ENCODE measurements at places on chromosomes 1 and 21.

GRCh38 chr1:222045786-222046185 lies 303.9 kb upstream of the DUSP10 start:
- DNase-seq, result no peak

- DNase-seq, result no peak
Measured at GRCh38 chr1:108097018-108097417, 103.1 kb downstream of the SLC25A24 start.

GRCh38 chr21:34946385-34946840 lies 102.7 kb downstream of the RUNX1 start:
- no peak for DNase-seq

DNA sequence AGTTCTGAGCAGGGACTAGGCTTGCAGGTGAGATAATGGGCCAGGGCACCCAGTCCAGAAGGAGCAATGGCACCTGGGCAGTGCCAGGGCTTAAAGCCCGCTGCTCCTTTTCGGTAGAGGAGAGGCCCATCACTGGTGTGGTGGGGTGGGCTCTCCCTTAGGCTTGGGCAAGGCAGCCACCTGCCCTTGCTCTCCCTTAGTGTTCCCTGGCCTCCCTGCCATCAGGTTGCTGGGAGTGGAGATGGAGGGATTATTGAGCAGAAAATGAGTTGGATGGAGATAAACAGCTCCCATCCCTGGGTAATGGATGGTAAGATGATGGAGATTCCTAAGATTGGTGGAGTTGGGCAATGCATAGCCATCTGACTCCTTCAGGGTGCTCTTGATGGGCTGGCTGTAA lies 7.9 kb downstream of the MYOG start:
- DNase-seq, result no peak

GRCh38 chr21:42369821-42370220 lies 3.5 kb upstream of the TFF1 start:
- DNase-seq, result no peak

DNA sequence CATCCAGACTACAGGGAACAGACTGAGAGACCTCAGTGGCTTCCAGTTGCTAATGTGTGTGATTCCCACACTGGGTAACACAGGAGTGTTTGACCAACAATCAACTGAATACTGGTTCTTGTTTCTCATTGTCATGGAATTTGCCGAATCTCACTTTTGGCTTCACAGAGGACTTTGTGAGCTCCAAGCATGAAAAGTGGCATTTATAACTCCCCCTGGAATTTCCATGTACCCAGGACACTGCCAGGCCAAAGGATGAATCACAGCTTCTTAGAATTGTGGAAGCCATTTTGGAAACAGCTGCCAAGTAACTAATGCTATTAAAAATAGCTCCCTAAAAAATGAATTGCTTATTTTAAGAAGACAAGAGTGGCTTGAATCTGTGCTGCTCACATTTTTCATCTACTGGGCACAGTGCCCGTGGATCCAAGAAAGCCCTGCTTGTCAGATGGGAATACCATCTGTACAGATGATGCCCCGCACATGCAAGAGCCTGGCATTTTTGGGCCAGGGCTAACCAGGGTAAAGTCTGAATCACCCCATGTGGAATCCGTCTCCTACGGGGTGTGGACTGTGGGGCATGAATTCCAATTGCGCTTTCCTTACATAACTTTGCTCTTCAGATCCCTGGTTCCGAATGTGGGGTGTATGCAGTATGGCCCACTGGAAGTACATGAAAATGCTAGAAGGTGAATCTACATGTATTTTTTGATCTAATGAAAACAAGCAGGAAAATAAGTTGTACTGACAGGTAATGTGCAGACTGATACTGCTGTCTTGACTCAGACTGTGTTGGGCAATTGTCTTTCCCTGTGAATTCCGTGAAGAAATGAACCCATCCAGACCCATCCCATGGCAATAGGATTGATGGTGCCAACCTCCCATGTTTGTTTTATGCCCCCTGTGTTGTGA lies 487.3 kb downstream of the SIPA1L2 start:
- no peak for DNase-seq

DNA sequence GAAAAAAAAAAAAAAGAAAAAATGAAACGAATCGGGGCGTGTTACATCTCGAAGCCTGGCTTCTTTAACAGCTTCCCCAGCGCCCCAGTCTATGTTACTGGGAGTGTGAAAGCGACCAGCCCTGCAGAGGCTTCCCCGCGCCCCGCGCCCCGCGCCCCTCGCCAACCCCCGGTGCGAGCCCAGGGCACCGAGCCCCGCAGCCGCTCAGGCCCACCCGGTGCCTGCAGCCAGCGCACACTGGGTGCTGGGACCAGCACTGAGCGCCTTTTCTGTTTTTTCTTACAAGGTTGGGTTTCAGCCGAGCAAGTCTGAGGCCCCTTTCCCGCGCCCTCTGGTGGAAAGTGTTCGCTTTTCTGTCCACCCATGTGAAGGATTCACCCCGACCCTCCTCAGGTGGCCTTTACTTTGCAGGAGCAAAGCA lies 42.1 kb upstream of the ZNF496 start:
- DNase-seq, result no peak

DNA sequence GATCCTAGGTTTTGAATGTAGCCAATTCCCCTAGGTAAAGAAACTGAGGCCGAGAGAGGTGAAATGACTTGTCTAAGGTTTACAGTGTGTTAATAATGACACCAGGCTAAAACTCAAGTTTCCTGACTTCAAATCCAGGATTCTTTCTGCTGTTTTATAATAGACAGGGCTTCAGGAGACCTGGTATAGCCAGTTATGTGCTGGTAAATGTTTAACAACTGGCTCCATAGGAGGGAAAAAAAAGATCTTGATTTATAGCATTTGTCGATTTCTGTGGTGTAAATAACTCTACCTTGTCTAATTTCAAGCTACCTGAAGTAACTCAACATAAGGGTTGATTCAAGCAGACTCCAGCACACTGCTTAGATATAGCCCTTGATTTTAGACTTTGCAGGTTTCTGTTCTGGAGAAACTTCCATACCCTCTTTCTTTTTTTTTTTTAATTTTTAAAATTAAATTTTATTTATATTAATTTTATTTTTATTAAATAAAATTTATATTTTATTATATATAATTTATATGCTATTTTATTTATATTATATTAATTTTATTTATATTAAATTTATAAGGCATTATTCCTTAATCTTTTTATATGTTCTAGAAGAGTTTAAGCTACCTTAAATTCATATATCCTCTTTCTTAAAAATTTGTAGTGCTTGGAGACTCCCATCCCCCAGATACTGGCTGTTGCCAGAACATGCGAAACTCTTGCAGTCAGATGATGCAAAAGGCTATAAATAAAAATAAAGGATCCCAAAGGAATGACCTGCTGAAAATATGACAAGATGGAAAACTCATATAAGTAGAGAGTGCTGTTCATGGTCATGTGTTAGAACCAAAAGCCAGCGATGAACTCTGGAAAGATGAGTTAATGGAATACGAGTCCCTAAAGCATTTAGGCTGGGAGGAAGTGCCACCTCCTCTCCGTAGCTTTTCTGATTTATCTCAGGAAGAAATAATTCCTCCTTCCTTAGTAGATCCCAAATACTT lies 35.4 kb upstream of the SRSF10 start:
- DNase-seq, result no peak

- no peak for DNase-seq
Measured at GRCh38 chr1:44831516-44831915, 11.5 kb downstream of the PTCH2 start.

DNA sequence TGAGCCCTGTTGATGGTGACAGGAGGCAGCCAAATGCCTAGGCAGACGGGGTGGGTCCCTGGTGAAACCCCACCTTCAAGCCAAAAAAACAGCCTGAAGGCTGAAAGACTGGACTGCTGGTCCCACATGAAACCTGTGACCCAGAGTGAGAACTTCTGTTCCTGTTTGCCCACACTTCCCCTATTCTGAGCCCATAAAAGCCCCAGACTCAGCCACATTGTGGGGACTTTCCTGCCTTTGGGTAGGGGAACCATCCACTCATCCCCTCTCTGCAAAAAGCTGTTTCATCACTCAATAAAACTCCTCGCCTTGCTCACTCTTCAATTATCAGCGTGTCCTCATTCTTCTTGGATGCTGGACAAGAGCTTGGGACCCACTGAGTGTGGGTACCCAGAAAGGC lies 25.2 kb downstream of the HTR6 start:
- DNase-seq, result no peak

- no peak for DNase-seq
Measured at GRCh38 chr1:206895837-206896242, 1.4 kb upstream of the IL24 start.

DNA sequence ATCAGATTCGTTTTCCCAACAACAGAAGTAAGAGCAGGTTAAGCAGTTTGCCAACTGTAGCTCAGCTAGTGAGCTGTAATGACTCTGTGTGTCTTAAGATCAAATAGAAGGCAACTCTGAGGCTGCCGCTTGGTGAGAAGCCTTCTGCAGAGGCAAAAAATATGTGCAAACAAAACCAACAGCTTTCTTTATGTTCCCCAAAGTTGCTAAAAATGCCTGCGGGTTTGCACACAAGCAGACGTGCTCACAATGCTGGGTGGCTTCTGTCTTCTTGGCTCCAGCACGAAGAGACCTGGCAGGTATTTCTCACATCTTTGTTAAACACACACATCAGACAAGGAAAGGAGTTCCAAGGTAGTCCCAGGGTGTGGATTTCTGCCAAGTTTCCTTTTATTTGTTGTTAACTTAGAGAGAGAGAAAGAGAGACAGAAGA lies 158.9 kb upstream of the JUN start:
- no peak for DNase-seq
